Naive thymus-derived CD4-positive, alpha-beta T cell (primary cell): ENCODE measurements at places on chromosomes 5 and 9.

DNA sequence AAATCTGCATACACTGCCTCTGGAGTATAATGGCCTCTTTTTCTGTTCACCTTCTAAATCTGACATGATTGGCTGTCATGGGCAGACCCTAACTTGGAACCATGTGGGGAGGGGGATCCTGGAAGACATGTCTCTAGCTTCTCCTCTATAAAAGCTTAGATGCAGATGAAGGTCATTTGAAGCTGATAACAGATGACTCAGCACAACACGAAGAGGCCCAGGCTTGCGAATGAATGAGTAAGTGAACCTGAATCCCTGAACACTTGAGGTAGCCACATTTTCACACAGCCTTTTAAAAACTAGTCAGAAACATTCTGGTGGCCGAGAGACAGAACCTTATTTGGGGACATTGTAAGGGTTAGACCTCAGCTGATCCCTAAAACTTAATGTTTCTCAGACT is 282.6 kb downstream of the ELAVL2 start:
- no peak for DNase-seq

DNA sequence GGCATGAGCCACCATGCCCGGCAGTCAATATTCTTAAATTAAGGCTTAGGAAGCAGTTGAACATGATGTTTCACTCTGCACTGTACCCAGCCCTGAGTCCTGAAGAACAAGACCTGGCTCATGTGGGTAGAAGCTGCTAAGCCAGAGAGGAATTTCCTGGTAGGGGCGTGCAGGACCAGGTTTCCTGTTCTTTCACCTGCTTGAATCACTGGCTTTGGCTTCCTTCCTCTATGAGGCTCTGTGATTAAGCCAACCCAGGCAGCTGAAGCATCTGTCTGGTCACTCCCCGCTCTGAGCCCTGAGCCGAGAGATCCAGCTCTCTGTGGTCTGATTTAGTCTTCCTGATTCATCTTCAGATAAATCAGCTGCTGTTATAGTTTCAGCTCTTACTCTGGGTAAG is 29.1 kb downstream of the CFAP77 start:
- DNase-seq: no peak

DNA sequence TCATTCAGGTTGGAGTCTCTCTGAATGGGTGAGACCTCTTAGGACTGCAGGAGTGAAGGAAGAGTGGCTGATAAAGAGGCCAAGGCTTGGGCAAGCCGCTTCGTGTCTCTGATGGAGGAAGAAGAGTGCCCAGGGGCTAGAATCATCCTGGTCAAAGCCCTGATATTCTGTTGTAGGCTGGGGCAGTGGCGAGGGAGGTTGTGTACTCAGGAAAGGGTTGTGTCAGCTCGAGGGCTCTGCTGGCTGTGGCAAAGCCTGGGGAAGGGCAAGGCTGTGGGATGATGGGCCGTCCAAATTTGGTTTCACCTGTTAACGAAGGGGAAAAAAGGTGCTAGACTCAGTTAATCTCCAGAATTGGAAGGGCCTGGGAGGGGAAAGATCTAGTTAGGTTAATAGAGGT is 2.4 kb upstream of the TRMT10B start:
- DNase-seq: no peak

GRCh38 chr9:20805766-20806165 is 121.7 kb downstream of the FOCAD start:
- DNase-seq: no peak

GRCh38 chr5:138663009-138663408 is 87.8 kb upstream of the HSPA9 start:
- DNase-seq: peak; percentile 65
